Fibroblast of lung (primary cell): ENCODE measurements at places on chromosomes 16 and 17. TPM values are rescaled to one million over a fixed set of nuclear protein-coding genes. Genes with fewer than 3 reads are reported as not detected.

- DNase-seq: peak; percentile 79
Measured at GRCh38 chr16:3696425-3697218, 20.7 kb downstream of the TRAP1 start.

DNA sequence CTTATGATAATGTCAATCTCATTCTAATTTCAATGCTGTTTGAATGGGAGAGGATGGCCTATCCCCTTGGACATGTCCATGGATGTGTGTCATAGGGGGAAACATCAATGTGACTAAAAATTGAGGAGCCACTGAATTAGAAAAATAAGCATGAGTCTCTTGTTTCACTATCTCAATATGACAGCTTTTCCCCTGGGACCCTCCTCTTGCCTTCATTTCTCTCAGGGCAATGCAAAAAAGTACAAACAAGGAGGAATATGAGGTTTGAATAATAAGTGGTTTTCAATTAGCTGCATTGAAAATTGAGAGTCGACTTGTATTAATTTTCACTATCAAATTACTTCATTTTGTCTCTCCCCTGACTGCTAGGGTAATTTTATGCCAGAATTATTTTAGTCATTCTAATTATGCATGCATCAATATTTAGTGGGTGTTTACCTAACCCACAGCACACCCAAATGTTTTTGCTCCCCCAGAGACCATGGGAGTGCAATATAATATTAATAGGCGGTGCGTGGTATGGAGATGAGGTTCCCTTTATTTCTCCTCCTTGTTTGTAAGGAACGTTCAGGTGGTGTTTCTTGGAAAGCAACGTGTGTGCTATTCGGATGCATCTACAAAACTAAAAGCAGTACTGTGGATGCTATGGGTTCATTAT is 6.8 kb upstream of the SDR42E1 start:
- DNase-seq: no peak

DNA sequence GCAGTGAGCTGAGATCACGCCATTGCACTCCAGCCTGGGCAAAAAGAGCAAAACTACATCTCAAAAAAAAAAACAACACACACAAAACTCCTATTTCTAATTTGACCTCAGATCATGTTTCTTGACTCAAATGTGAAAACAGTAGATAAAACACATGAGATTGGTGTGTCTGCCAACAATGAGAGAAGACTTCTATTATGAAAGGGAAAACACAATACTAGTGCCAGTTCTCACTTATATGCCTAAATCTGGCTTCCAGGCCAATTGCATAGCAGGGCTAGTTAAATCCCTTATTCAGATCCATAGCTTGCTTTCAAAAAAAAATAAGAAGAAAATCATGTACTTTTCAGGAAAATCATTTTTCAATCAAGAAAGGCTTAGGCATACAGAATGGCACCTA is 39.4 kb downstream of the AP1G1 start:
- DNase-seq: no peak

DNA sequence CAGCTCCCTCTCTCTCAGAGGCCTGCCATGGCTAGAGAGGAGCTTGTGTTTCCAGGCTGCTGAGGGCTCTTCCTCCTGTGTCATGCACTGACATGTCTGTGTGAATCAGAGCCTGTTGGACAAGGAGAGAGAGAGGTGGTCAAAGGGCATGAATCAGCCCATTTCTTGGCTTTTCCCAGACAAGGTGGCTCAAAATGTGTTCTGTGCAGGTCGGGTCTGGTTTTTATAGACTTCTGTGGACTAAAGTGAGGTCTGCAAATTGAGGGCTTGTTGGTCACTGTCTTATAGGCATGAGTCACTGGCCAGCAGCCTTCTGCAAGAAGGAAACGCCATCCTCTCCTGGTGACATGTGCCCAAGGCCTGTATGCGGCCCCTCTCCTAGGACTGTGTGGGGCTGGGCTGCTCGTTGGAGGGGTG is 97.9 kb downstream of the FOXL1 start:
- DNase-seq: peak; percentile 64

DNA sequence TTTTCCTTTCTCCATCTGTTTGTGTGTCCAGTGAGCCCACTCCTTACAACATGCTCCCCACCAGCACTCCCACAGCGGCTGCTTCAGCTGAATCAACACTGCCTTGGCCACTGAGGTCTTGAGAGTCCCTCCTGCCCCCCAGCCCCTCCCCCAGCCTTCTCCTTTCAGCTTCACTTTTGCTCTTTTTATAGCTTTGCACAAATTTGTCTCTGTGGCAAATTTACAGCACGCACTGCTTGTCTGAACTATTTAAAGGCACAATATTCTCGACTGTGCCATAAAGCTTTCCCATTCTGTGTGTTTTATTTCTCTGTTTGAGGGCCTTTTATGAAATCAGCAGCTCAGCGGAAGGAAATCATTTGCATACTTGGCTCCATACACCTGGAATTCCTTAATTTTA is 579.3 kb downstream of the TOX3 start:
- DNase-seq: no peak

The FBXL16 gene
- total RNA-seq: not detected in 2 replicates

DNA sequence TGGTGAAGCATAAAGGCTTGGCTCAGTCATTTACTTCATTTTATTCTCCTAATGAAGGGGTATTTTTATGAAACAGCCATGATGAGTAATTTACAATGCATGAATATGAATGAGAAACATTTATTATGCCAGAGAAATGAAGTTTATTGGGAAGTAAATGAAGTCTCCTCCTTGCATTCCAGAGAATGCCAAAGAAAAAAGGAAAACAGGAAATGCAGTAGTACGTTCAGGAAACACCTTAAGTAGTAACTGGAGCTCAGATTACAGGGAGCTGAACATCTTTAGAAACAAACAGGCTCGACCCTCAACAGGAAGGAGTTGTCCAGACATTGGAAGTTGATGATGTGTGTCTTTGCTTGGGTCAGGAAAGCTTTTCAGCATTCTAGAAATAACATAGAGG is 4.6 kb downstream of the KRT34 start:
- peak; percentile 19 for DNase-seq

DNA sequence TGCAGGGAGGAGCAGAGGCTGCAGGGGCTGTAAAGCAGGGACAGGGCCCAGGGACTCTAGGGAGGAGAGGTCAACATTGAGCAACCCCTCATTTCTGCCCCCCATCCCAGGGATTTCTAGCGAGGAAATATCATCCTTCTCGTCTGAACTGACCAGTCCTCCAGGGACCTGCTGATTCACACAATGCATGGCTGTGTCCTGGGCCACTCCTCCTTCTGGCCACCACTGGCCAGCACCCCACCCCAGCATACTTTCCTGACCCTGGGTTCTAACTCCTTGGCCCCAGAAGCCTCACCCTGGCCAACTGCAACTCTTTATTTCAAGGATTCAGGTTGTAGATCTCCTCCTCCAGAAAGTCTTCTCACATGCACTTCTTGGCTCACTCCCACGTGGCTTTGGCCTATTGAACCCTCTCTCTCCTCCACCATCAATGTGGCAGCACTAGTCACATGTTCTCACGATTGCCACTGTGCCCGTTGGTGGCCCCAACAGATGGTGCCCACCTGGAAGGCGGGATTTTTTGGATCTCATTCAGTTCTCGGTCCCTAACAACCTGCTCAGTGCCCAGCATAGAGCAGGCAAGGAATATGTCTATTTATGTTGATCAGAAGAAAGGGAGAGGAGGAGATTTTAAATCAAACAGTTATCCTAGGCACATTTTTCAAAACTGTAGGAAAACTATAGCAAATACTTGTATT is 41.5 kb downstream of the CUEDC1 start:
- DNase-seq: no peak

The GSPT1 gene
- 56.5 and 57.3 TPM in 2 replicates for total RNA-seq

- no peak for DNase-seq
Measured at GRCh38 chr16:20873331-20873730, 26.8 kb downstream of the DCUN1D3 start.

DNA sequence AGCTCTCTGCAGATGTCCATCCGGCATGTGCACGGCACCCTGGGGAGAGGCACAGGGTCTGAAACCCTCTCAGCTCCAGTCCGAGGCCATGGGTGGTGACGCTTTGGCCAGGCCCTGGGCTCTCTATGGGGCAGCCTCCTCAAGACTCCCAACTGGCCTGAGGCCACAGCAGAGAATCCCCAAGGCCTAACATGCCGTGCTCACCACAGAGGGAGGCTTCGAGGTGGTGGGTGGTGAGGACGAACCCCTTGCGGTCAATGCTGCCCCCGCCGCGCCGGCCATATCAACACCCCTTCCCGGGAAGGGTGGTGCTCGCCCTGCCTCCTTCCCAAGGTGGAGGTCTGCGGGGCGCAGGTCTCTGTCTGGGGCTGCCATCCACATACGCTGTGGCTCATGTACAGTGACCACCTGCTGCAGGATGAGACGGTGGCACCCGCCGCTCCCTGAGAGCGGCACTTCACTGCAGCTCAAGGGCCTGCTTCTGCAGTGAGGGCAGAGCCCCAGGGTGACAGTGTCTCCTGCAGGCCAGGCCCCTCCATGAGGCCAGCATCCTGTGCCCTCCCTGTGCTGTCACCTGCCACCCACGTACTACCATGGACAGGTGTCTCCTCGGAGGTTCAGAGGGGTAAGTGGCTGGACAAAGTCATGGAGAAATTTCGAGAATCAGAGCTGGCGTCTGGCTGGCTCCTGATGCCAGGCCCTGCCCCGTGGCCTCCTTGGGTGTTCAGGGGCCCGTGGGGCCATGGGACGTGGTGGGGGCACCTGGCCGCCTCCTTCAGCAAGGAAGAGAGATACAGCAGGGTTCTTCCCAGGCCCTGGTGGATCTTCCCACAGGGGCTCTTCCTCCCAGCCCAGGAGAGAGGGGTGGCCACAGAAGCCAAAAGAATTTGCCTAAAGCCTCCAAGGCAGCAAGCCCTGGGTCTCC is 54.6 kb upstream of the ACSF3 start:
- DNase-seq: no peak

The PLA2G10 gene
- not detected in 2 replicates for total RNA-seq

GRCh38 chr17:5785338-5785737 is 201.0 kb upstream of the NLRP1 start:
- DNase-seq: peak; percentile 82

DNA sequence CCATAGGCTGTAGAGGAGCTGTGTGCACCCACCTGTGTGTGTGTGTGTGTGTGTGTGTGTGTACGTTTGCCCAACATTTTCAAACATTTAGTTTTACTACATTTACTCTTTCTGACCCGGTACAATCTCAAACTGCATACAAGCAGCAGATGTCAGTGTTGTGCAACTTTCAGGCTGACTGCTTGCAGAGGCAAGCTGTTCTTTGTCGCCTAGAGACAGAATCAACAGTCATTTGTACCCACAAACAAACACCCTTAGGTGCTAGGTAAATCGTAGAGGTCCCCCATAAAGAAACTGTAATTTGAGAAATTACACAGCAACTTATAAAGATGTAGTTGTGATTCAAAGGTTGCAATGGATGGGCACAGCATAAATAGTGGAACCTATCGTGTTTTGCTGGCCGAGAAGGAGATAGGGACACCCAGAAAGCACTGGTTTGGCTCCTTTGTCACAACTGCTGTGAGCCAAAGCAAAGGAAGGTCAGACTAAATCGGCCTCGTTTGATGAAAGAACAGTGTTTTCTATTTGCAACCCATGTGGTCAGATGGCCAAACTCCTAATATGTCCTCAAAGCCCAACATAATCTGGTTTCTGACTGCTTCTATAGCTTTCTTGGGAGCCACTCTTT is 478.4 kb downstream of the TOX3 start:
- DNase-seq: peak; percentile 14

The CD68 gene
- 16.2 and 29.4 TPM in 2 replicates for total RNA-seq

DNA sequence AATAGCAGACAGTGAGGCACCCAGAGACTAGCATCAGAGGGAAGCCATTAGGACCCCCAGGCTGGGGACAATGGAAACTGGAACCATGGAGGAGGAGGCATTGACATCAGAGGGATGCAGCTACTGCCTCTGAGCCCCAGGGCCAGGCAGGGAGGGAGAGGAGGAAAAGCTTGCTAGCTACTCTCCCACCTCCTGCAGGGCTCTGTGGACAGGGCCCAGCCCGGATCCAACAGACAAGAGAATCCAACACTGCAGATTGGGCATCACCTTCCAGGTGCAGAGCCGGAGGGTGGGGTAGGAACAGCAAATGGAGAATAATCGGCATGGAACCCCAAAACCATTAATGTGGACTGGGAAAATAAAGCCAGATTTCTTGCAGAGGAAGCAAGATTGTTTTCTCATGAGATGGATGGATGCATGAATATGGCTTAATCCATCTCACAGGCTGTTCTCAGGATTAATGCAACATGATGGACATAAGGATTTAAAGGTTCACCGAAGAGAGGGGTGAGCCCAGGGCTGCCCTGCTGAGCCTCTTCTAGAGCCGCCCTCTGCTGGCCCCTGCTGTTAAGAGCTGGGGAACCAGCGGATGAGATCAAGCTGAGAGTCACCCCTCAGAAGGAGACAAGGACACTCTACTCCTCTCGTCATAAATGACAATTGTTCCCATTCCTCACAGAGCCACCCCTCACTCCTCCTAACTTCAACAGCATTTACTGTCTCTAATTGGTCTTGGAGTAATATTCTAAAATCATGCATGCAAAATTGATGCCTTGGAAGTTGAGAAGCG is 48.8 kb downstream of the DNAH3 start:
- DNase-seq: peak; percentile 27

The CHST4 gene
- not detected in 2 replicates for total RNA-seq

The GSG1L gene
- under 0.01 TPM in 1 of 2 replicates, not detected in the other for total RNA-seq

The MAP3K14 gene
- 3.6 TPM in 2 replicates for total RNA-seq

- DNase-seq: no peak
Measured at GRCh38 chr16:67750466-67750865, 31.4 kb upstream of the GFOD2 start.

The TBC1D3D gene
- 0.77 TPM in 1 of 2 replicates, not detected in the other for total RNA-seq

GRCh38 chr16:86672179-86672863 is 94.0 kb downstream of the FOXL1 start:
- DNase-seq: no peak

GRCh38 chr17:17305281-17305801 is 2.2 kb downstream of the NT5M start:
- no peak for DNase-seq

GRCh38 chr17:17361867-17362539 is 58.8 kb downstream of the NT5M start:
- no peak for DNase-seq

GRCh38 chr16:20053336-20053735 is 20.4 kb downstream of the GPR139 start:
- no peak for DNase-seq

The CNGB1 gene
- not detected in 2 replicates for total RNA-seq

DNA sequence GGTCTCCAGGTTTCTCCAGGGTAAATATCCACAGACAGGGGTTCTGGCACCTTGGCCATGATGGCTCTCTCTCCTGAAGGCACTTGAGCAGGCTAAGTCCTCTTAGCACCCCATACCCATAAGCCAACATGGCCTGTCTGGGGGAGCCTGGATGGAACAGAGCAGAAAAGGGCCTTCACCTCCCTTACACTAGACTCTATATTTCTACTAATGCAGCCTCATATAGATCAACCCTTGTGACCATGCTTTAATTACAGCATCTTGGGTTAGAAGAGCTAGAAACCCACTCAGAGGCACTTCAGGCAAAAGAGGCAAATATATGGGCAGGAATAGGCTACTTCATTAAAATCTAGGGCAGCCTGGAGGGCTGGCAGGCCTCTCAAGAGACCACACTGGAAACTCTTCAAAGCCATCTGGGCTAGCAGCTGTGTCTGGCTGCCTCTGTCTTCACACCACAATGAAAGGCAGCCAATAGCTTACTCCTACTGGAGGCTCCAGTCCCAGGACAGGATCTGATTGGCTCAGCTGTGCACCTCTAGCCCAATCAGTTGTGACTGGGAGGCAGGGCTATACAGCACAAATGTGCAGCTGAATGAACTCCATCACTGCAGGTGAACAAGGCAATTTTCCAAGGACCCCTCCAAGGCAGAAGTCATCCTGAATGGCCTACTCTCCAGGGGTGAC is 4.7 kb upstream of the CDT1 start:
- DNase-seq: no peak

The NGFR gene
- under 0.01 and 0.17 TPM in 2 replicates for total RNA-seq
